Right lobe of liver (tissue), 6 donors: ENCODE measurements at places on chromosomes 12 and 14. TPM values are rescaled to one million over a fixed set of nuclear protein-coding genes. Genes with fewer than 3 reads are reported as not detected.

- no peak overlapping the region for H3K27ac ChIP-seq
- H3K4me1 ChIP-seq: no peaks in the 10 kb centered on the region
- H3K4me3 ChIP-seq: no peak overlapping the region
- no peak for DNase-seq
- no peaks in the 10 kb centered on the region for H3K36me3 ChIP-seq
- H3K27me3 ChIP-seq: no peaks in the 10 kb centered on the region
These were observed 234.0 kb downstream of the ETNK1 start for GRCh38 chr12:22858849-22859570.

DNA sequence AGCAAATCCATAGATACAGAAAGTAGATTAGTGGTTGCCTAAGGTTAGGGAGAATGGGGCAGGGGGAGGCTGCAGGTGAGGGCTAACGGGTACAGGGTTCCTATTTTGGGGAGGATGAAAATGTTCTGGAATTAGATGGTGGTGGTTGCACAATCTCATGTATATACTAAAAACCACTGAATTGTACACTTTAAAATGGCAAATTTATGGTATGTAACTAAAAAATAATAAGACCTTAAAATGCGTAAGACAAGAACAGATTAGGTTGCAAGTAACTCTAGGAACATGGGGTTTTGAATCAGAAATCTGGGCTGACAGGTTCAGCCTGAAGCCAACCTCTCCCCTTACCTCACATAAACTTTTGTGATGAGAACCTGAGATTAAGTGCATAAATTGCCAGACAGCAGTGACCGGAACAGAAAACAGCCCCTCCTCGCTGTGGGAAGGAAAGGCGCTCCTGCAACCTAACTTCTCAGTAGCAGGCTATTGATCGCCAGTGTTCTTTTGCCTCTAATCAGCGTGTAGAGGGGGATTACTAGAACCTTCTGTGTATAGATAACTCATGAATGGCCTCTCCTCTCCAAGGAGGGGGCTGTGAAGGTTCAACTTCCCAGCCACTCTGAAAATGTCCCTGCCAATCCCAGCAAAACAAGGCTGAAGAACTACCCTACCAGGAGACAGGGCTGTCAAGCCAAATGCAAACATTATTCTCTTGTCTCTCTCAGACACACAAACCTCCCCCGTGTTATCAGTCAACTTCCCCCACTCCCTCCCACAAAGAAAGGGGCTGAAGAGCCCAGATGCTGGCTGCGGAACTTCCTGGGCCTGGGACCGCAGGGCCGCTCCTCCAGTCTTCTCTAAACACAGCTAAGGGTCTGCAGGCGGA lies 1.9 kb downstream of the SSH1 start:
- no peak for DNase-seq
- H3K36me3 ChIP-seq: no peaks in the 10 kb centered on the region
- H3K4me3 ChIP-seq: peak overlapping the region; percentile 79
- H3K4me1 ChIP-seq: no peaks in the 10 kb centered on the region
- no peaks in the 10 kb centered on the region for H3K27me3 ChIP-seq
- peak overlapping the region; percentile 94 for H3K27ac ChIP-seq

- no peak overlapping the region for H3K27ac ChIP-seq
- H3K36me3 ChIP-seq: no peaks in the 10 kb centered on the region
- DNase-seq: no peak
- no peaks in the 10 kb centered on the region for H3K27me3 ChIP-seq
- H3K4me3 ChIP-seq: no peak overlapping the region
- H3K4me1 ChIP-seq: no peaks in the 10 kb centered on the region
These were observed 113.4 kb downstream of the ETV6 start for GRCh38 chr12:11762723-11763326.

Gene SHMT2
- 192 TPM for total RNA-seq

GRCh38 chr12:109449845-109450532 lies 27.1 kb downstream of the KCTD10 start:
- no peak overlapping the region for H3K27ac ChIP-seq
- H3K4me1 ChIP-seq: no peaks in the 10 kb centered on the region
- H3K27me3 ChIP-seq: no peaks in the 10 kb centered on the region
- no peak overlapping the region for H3K4me3 ChIP-seq
